Right kidney (tissue), 9 donors: ENCODE measurements at places on chromosomes 16 and 17.
A peak's percentile ranks its signal among the peaks of the same experiment; 100 is the strongest.

- DNase-seq, result peak; percentile 30
These were observed 6.0 kb downstream of the HIC1 start for GRCh38 chr17:2060681-2061440.

- no peak for DNase-seq
These were observed 5.5 kb upstream of the TM4SF5 start for GRCh38 chr17:4766201-4766600.

- DNase-seq, result no peak
These were observed 84.7 kb downstream of the VAT1L start for GRCh38 chr16:77873066-77873465.

DNA sequence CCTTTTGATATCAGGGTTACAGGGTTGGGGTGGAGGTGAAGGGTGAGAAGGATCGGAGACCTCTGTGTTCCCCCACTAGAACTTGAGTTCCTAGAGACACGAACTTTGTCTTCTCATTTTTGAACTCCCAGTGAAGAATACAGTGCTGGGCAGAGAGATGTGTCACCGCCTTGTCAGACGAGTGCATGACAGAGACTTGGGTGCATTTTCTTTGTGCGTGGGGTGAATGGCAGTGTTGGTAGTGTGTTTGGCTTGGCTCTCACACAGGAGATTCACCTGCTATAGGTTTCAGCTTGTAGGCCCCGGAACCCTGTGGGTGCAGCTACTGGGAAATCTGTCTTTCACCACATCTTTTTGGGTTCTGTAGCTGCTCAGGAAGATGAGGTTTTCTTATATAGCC lies 40.0 kb upstream of the CCR7 start:
- no peak for DNase-seq

GRCh38 chr17:8466456-8466855 lies 30.8 kb downstream of the NDEL1 start:
- DNase-seq, result no peak

GRCh38 chr17:250487-251300 lies 69.2 kb upstream of the DOC2B start:
- no peak for DNase-seq

DNA sequence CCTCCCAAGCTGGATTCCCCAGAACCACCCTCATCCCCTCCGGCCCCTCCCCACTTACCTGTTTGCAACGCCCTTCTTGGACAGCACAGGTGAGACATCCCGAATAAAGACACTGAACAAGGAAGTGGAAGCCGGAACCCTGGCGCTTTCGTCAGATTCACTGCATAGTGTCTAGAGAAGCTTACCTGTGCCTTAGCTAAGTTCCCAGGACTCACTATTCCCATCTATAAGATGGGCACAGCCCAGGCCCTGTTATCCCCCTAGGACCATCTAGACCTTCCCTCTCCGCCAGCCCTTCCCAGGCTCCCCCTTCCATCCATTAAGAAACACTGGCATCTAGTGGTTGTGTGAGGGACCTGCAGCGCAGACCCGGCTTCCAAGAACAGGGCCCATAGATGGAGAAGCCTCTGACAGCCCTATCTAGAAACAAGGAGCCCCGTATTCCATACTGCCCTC lies 26.9 kb upstream of the RPL38 start:
- DNase-seq, result peak; percentile 47

GRCh38 chr17:58918072-58918471 lies 162.4 kb downstream of the PPM1E start:
- no peak for DNase-seq

GRCh38 chr17:70184770-70185169 lies 15.4 kb downstream of the KCNJ2 start:
- no peak for DNase-seq

DNA sequence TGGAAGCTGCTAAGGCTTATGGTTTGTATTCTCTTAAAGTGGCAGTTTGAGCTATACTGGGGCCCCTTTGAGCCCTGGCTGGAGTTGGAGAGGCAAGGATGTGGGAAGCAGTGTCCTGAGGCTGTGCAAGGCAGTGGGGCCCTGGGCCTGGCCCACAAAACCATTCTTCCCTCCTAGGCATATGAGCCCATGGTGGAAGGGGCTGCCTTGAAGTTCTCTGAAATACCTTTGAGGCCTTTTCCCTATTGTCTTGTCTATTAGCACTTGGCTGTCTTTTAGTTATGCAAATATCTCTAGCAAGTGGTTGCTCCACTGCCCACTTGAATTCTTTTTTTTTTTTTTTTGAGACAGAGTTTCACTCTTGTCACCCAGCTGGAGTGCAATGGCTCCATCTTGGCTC lies 119.2 kb downstream of the PCTP start:
- no peak for DNase-seq

GRCh38 chr17:42709561-42709960 lies 27.2 kb downstream of the CNTNAP1 start:
- no peak for DNase-seq

DNA sequence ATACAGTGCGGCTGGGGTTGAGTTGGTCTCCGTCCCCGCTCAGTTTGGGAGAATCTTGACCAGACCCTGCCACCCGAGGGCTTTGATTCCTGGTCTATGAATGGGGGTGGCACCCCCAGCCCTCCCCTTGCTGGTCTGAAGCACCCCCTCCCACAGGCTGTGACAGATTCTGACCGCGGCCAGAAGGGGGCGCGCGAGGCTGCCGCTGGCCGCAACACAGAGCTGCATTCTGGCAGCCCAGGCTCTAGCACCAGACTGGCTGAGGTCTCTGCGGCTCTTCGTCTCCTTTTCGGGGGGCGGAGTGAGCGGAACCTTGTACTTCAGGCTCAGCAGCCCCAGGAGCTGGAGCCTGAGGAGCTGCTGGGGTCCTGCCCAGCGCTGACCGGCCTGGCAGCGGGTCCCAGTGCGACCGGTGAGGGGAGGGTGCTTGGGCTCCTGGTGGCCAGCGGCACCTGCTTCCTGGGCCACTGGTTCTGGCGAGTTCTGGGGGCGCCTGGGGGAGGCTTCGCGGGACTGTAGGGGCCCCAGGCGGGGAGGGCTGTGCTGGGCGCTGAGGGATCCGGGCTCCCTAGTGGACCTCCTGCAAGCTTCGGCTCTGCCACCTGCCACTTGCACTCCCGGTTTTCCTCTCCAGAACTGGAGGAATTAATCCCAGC lies 1011.6 kb downstream of the KCNJ18 start:
- no peak for DNase-seq

GRCh38 chr16:82386761-82387160 lies 216.7 kb upstream of the MPHOSPH6 start:
- DNase-seq, result peak; percentile 4

DNA sequence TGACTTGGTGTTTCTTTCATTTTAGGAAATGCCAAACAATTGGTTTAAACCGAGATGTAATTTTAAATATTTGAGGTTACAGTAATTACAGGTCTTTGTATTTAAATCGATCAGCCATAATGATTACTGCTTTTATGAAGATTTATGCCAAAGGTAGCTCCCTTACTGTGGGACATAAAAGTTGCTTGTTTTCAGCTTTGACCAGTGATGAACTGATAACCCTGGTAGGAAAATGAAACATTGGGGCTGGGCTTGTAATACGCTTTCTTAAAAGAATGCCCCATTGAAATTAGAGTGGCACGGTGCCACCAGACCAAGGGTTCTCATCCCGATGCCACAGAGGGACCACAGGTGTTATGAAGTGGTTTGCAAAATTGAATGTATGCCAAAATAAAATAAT lies 7.3 kb downstream of the TNRC6A start:
- DNase-seq, result no peak

DNA sequence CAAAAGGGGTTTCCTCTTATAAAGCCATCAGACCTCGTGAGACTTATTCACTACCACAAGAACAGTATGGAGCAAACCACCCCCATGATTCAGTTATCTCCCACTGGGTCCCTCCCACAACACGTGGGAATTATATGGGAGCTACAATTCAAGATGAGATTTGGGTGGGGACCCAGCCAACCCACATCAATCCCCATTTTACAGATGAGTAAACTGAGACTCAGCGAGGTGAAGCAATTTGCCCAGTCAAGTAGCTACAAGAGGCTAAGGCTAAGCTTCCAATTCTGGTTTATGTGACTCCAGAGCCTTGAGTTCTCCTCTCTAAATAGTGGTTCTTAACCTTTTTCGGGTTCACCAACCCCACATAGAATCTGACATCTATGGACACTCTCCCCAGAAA lies 8.8 kb downstream of the CD300A start:
- DNase-seq, result no peak

- DNase-seq, result no peak
These were observed 7.8 kb downstream of the MEFV start for GRCh38 chr16:3248596-3248995.

- DNase-seq, result no peak
These were observed 53.3 kb upstream of the KDM8 start for GRCh38 chr16:27149986-27150385.

GRCh38 chr17:77380395-77381184 lies 239.8 kb downstream of the SEC14L1 start:
- no peak for DNase-seq

DNA sequence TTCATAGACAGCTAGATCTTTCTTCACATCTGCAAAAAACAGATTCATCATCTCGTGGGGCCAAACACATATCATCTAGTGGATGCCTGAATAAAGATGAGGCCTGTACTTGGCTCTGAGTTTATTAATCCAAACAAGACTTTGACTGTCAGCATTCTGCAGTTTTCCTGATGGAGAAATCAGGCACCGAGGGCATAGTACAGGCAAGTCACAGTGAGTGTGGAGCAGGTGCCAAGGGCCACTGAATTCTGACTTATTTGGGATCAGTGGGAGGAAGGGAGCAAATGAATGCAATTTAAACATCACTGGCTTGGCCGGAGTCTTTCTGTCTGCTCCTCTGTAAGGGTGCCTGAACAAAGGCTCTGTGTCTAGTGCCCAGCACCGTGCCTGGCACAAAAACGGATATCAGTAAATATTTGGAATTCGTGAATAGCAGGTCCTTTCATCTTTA lies 975 bp downstream of the CFAP20 start:
- no peak for DNase-seq

- no peak for DNase-seq
These were observed 9.0 kb upstream of the PHAF1 start for GRCh38 chr16:67100569-67101310.

DNA sequence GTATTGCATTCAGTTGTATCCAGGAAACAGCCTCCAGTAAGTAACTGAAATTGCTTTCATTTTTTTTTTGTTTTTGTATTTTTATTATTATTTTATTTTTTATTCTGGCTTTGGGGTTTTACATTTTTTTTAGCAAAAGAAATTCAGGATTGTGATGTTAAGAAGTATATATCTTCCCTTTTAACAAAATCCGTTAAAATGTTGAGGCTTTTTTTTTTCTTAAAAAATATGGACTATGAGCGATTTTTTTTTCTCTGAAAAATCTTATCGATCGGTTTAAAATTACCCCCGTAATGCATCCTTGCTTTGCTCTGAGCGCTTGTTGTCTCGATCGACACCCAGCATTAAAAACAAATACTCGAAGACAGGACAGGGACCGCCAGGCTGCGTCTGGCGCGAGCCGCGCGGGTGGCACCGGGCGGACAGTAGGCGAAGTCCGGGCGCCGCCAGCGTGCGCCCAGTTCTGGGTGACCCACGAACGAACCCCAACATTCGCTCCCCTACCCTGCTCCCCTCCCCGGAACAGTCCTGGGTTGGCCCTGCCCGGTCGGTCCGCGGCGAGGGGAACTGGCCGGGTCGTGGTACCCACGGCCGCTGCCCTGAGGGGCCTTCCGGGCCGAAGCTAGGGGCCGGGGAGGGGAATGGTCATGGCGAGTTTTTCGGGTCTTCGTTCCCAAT lies 482 bp downstream of the BAHCC1 start:
- DNase-seq, result peak; percentile 81

DNA sequence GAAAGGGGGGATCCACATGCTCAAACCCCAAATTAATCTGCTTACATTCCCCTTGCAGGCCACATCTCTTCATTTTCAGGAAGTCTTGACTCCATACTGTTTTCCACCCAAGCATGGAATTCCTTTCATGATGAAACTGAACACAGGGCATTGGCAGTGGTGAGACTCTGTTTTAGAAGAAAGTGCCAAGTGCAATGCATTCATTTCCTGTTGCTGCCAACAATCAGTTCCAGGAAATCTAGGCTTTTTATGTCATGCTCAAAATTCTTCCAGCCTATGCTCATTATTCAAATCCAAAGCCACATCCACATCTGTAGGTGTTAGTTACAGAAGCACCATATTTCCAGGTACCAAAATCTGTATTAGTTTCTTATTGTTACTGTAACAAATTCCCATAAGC lies 4.1 kb downstream of the CCL2 start:
- no peak for DNase-seq

DNA sequence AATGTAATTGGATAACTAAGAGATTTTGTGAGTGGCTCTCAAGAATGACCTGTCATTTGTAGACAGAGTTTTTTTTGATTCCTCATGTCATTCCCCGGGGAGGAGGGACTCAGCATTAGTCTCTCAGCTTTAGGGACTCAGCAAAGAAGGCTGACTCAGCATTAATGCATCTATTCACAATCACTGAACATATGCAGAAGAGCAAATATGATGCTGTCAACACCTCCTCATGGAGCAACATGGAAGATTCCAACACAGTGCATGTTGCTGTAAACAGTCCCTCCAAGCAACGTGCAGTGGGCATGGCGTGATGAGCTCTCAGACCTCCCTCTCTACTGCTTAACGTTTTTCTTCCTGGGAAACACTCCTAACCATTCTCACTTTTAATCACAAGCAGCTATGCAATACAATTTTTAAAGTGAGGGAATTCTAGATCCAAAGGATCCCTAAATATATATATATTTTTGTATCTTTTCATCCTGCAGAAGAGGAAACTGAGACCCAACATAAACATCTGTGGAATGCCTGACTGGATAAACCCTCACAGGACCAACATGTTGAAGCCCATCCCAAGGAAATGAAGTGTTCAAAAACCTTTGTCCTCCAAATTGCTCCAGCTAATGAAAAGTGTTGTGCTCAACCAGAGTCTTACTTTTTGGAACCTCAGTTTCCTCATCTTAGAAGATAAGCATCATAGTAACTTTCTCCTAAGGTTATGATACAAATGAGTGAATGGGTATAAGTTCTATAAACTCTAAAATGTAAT lies 38.9 kb downstream of the TMEM100 start:
- no peak for DNase-seq

DNA sequence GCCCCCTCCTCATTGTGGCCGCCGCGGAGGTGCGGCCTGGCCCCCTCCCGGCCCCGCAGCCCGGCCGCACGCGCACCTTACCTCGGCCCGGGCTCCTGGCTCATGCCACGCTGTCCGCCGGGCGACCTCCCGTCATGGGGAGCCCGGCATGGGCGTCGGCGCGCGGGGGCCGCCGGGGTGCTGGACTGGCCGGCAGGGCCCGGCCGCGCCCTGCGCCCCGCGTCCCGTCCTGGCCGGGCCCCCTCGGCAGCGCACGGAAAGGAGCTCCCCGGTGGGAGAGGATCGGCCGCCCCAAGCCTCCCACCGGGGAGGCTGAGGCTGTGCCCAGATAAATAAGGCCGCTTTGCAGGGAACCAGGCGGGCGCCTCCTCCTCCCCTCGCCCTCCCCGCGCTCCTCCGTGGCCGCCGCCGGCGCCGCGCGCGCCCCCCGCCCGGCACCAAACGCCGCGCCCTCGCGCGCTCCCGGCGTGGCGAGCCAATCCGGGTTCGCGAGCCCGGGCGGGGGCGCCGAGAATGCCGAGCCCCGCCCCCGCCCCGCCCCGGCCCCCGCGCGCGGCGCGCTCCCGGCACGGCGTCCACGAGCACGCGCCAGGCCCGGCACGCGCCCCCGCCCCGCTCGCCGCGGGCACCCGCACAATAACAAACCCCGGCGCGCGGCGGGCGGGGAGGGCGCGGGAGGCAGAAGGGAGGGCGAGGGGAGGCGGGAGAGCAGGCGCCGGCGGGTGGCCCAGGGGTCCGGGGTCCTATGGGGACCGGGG lies at the start of gene FBXL16:
Gene FBXL16, minus strand, starts transcription at position 371 of the 758 bp plus-strand sequence. CDS start 8,396 bp downstream, outside the sequence.
- no peak for DNase-seq

- peak; percentile 82 for DNase-seq
These were observed at the start of gene BMERB1 for GRCh38 chr16:15434425-15435215. Gene BMERB1, plus strand, starts transcription at chr16:15434588. Its CDS starts 66 bp downstream, at chr16:15434654.
